CD4-positive, alpha-beta T cell treated with Interleukin-4 for 1 hour (primary cell): ENCODE measurements at places on chromosomes 11 and 22.

DNA sequence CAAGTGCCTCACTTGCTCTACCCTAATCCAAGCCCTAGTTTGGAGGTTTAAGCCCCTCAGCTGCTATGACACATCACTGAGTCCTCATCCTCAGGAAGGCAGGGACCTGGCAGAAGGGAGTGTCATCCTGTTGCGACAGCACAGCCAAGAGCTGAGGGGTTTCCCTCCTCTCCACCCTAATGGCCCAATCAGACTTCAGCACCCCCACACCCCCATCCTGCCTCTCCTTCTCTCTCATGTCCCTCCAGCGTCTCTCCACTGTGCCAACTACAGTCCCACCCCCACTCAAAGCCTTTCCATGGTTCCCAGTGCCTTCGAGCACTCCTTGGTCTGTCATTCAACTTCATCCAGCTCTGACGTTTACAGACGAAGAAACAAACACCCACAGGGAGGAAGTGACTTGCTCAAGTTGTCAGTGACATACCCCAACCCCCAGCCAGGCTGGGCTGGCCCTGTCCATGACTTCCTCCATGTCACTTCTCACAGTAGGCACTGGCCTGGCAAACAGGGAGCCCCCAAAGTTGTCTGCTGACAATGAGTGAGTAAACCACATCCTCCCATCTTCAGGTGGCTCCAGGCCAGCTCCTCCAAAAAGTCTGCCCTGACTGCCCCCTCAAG, 15.6 kb downstream of the ARAP1 start:
- DNase-seq: peak; percentile 88

- DNase-seq: peak; percentile 88
These were observed 1.1 kb upstream of the CD248 start for GRCh38 chr11:66317723-66318599.

- peak; percentile 23 for DNase-seq
These were observed at the start of gene TSPAN18 for GRCh38 chr11:44726283-44727113. TSPAN18 (plus strand) TSS chr11:44726962; CDS start chr11:44906417, 179,455 bp downstream.

GRCh38 chr11:15484398-15484797, 369.7 kb downstream of the INSC start:
- no peak for DNase-seq

GRCh38 chr11:68763926-68764657, 12.8 kb upstream of the TESMIN start:
- no peak for DNase-seq
